Stimulated activated CD8-positive, alpha-beta memory T cell treated with anti-CD3 and anti-CD28 coated beads, Interleukin-7, amount 100 ng/mL, for 48 hours (primary cell): ENCODE measurements at places on chromosomes 5 and 9.

DNA sequence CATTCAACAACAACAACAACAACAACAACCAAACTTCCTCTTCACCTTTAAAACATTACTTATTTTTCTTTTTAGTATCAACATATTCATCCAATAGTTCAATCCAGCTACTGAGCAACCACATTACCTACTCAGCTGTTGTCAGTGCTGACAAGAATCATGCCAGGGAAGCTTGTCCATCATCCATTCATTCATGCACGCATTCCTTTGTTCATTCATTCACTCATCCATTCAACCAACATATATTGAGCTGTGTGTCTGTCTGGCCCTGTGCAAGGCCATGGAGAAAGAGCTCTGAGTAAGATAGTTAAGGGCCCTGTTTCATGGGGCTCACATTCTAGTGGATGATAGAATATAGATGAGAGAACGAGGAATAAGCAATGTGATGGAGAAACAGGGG lies 80.2 kb upstream of the TBC1D2 start:
- DNase-seq: no peak

- DNase-seq: no peak
Observed at GRCh38 chr5:59484618-59485017, 408.9 kb downstream of the PDE4D start.

DNA sequence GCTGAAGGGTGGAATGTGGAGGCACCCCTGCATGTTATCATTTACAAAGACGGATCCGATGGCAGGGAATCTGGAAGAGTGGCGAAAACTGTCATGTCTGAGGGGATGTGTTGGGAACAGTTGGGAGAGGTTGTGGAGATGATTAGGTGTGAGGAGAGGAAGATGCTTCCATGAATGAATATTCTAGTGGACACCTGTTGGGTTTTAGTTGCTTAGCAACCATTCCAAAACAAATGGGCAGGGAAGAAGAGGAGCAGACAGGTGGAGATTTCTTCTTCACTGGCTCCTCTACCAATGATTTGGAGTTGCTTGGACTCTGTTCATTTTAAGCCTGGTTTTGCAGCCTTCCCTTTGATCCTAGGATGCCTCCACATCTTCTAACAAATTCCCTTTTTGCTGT lies 465.3 kb upstream of the CLINT1 start:
- no peak for DNase-seq

DNA sequence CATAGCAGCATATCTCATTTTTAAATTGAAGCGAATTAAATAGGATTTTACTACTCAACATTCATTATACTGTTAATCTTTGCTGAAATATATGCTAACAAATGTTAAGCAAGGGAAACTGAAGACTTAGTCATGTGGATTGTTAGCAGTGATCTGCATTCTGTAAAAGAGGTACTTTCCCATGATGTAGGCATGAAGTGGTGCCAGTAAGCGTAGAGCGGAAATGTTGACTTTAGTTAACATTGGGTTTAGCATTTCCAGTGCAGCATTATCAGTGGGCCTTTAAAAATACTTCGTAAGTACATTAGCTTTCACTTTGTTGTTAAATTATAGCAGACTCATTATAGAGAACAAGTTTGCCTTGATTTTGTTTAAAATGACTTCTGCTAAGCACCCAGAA lies 130.3 kb downstream of the CDC42SE2 start:
- DNase-seq: no peak

GRCh38 chr9:86598411-86599239 lies 244.4 kb upstream of the TUT7 start:
- no peak for DNase-seq

DNA sequence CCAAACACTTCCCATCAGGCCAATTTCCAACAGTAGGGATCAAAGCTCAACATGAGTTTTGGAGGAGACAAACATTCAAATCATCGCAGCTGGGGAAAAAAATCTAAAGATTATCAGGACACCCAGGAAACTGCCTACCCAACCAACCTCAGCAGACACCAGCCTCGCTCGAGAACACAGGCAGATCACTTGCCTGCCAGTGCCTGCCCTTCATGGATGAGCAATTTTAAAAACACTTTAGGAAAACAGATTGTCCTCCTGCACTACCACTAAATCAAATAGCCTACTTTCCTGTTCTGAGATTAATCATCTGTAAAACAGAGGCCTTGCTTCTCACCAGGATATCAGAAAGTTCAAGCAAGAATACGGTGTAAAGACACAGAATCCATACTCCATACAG lies 14.7 kb upstream of the TMEM174 start:
- DNase-seq: no peak

GRCh38 chr5:109756543-109757185 lies 66.9 kb downstream of the MAN2A1 start:
- DNase-seq: no peak

- no peak for DNase-seq
Observed at GRCh38 chr5:141476132-141476911, 556 bp downstream of the PCDHGC3 start.

DNA sequence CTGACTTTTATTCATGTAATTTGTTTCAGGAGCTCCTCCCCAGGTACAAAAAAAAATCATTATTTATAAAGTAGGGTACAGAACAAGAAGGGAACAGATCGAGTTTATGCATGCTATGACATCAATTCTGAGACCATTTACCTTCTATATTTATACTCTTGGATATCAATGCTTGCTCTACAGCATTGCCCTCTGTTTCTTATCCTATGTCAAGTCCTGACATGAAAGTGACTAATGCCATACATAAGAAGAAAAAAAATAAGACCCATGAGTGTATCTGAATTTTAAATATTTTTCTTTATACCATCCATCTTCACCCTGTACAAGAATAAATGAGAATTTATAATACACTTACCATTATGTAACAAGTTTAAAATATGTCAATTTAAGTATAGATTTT lies 2016.3 kb upstream of the CDH9 start:
- no peak for DNase-seq

DNA sequence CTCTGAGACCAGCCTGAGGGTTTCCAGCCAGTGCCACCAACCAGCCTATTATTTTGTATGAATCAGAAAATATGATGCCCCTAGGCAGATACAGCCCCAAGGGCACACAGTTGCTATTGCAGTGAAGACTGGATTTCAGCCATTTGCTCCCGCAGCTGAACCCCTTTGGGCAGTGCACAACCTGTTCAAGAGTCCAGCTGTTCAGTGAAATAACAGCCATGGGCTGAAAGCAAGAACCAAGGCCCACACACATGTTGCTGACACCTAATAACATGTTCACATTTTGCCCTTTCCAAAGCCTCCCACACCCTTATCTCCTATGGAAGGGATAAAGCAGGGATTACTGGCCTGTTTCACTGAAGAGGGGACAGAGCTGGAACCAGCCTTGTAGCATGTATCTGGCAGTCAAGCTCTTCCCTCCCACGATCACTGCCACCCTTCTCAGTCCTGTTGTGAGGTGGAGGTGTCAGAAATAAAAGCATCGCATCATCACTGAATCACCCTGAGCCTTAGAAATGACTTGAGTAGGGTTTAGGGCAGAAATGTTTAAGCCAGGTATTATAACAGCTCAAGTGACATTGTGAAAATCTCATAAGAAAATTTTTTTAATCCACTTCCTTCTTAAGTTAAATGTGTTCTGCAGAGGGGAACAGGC lies 137.1 kb upstream of the FSTL4 start:
- DNase-seq: no peak

DNA sequence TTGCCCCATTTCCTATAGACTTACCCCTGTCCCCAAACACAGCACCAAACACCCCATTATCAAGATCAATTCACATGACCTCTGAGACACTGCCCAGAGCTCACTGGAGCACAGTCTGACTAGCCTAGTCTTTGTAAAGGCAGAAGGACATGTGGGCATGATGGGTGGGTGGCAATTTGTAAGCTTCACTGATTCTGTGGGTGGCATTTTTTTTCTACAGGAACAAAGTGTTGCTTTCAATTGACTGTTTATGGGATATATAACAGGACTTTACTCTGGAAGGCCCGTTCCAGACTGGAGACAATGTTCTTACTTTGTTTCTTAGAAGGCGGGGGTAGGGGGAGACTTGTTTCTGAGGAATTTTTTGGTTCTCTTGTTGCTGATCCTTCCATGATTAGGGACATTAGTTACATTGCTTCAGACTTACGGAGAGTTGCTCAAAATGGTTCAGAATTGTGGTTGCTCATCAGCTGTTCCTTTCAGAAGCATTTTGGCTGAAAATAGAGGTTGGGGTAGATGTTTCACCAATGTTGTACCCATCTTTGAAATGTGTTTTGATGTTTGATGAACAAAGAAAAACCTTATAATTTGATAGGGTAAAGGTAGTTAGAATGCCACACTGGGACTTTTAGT lies 20.2 kb downstream of the NNT start:
- no peak for DNase-seq

DNA sequence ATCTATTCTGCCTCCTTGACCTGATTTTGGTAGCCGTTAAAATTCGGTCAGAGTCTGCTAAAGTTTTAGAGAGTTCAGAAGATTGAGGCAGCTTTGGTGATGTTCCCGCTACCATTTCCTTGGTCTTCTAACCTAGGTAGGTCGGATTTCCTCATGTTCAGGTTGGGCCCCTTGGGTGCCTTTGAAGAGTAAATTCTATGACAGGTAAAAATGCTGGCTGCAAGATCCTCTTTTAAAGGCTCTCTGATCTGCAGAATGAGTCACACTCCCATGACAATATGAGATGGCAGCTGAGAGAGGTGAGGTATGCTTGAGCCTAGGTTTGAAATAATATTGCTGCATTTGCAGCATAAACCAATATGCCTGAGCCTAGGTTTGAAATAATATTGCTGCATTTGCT lies 198.9 kb downstream of the TSSK1B start:
- no peak for DNase-seq

- no peak for DNase-seq
Observed at GRCh38 chr9:74921737-74922136, 31.0 kb downstream of the C9orf40 start.

DNA sequence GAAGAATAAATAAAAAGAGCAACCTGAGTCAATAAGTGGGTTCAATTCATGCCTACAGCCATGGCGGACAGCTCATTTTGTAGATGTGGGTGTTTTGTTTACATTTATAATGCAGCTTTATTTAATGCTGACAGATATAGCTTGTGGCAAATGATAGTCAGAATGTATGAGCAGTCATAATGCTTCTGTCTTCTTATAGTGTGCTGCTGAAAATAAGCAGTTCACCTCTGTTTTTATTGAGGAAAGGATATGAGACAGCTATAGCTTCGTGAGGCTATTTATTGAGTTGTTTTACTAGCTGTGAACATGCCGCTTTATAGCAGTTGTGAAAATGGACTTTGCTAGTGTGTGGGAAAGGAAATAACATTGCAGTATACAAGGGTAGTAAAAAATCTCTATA lies 147.4 kb downstream of the PBX3 start:
- no peak for DNase-seq

- DNase-seq: no peak
Observed at GRCh38 chr5:88226881-88227450, 41.7 kb downstream of the TMEM161B start.

- no peak for DNase-seq
Observed at GRCh38 chr5:167261309-167262100, 1029.9 kb upstream of the WWC1 start.

GRCh38 chr5:82352146-82352791 lies 74.1 kb upstream of the RPS23 start:
- no peak for DNase-seq

DNA sequence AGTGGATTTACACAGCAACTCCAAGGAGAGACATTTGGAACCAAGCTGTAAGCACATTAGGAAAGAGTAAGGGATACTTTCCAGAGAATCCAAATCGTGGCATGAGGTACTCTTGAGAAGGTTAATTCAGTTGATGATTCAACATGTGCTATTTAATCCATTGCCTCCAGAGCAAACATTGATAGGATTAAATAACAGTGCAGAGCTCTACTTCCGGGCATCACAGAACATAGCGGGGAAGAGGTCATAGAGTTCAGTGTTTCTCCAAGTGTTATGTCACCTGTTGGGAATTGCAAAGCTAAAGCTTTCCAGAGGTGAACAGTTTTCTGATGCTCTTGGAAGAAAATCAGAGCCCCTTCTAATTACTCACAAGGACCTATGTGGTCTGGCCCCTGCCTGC lies 127.5 kb downstream of the PPP2R2B start:
- DNase-seq: no peak

GRCh38 chr9:80501635-80502034 lies 929.9 kb downstream of the TLE4 start:
- DNase-seq: no peak

- DNase-seq: no peak
Observed at GRCh38 chr5:39543335-39543734, 118.6 kb upstream of the DAB2 start.

DNA sequence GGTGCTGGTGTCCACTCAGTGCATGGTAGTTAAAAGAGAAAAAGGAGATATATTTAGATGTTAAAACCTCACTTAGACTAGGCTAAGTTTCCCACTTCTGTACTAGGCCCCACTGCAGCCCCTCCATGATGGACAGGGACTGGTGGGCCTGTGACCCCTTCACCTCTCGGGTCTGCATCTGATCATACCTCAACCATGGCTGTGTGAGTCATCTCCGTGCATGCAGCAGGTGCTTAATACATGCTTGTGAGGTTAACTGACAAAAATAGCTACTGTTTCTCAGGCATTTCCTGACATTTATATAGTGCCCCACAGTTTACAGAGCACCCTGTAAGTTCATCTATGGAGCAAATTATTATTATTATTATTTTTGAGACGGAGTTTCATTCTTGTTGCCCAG lies 8.4 kb upstream of the URM1 start:
- no peak for DNase-seq

GRCh38 chr5:14153932-14154731 lies 11.0 kb downstream of the TRIO start:
- no peak for DNase-seq

DNA sequence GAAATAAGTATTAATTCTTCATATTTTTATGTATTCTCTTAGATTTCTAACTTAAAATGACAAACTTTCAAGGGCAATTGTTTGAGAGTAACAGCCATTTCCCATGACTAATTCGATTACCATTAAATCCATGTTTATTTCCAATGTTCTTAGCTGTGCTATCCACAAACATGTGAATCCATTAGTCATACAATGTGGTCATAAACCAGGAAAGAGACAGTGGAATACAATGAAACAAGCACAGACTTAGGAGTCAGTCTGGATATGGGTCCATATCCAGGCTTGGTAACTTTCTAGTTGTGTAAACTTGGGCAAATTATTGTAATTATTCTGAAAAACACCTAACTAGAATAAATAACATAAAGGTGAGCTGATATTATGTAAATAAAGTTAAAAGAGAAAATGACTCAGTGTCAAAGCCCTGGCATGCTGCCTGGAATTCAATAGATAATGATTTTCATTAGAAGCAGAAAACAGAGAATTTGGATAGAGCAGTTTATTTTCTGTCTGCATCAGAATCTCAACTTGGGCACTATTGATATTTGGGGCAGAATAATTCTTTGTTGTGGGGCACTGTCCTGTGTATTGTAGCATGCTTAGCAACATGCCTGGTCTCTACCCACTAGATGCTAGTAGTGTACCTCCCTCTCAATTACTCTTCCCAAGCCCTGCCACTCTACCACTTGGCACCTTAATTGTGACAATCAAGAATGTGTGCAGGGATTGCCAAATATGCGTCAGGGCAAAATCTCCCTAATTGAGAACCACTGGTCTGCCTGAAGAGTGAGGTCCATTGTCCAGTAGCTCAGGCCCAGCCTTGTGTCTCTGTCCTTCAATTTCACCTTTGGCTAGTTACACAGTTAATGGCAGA lies 44.7 kb upstream of the SLC27A6 start:
- no peak for DNase-seq
